ENCODE measurements at places on chromosomes 7 and 10.
A peak's percentile ranks its signal among the peaks of the same experiment; 100 is the strongest.

- DNase-seq: no peak
These were observed 995.3 kb downstream of the SORCS1 start for GRCh38 chr10:106169241-106169640.

- DNase-seq: no peak
These were observed 14.5 kb downstream of the HIPK2 start for GRCh38 chr7:139763330-139763729.

- DNase-seq: no peak
These were observed 101.2 kb upstream of the SEC61G start for GRCh38 chr7:54860003-54860775.

DNA sequence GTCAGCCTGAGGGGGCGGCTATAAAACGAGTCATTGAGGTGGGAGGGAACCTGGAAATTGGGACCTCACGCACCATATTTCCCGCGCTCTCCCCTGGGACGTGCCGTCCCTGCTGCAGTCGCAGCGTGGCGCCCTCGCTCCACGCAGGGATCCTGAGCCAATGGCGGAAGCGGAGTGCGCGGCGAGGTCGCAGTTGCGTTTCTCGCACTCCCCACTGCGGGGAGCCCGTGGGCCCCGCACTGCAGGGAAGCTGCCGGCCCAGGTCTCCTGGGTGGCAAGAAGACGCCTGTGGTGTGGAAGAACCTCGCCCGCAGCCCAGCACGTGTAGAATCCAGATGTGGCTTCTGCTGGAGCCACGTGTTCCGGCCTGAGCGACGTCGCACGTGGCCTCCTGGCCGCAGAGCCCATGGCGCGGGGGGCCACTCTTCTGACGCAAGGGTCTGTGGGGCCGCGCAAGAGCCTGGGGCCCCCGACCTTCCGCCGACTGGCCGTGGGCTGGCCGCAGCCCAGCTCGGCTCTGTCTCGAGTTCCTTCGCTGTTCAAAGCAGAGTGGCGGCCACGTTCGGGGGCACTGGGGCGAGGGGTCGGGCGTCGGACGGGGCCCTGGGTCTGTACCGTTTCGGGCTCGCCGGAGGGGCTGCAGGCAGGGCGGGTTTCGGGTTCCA is 26.4 kb downstream of the HIF1AN start:
- peak; percentile 54 for DNase-seq

GRCh38 chr7:19698331-19698730 is 10.5 kb downstream of the POLR1F start:
- DNase-seq: no peak

DNA sequence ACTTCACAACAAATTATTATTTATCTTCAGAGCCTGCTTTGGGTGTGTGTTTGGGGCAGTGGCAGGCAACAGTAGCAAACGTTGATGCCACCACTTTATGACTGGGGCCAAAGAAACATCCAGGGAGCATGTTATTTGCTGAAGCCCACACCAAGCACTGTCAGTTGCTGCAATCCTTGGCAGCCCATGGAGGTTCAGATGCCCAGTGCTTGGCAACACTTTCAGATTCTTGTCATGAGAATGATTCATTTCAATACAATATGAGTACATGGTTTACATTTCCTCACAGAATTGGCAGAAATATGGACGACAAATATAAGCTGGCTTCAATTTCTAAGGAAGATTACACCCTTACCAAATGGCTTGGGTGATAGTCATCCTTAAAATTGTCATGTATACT is 46.5 kb upstream of the GLI3 start:
- no peak for DNase-seq

GRCh38 chr10:5498791-5499492 is 428 bp downstream of the CALML5 start:
- no peak for DNase-seq

DNA sequence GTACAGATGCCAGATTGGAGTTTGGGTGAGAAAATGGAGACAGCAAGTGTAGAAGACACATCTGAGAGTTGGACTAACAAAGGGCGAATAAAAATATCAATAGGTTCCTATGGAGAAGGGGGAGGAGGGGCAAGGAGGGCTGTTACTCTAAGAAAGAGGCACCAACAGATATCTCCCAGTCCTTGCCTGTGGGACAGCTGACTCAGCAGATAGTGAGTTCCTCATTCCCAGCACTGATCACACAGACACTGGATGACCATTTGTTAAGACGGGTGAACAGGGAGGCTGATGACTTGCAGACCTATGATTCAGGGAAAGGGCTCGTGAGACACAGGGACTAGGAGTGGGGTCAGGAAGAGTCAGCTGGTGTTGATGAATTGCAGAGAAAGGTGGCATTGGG is 5.7 kb upstream of the PRR15 start:
- DNase-seq: no peak

Data from H54 (cell line).